Naive thymus-derived CD8-positive, alpha-beta T cell (primary cell): ENCODE measurements at places on chromosomes 5 and 9. TPM values are rescaled to one million over a fixed set of nuclear protein-coding genes. Genes with fewer than 3 reads are reported as not detected.
A peak's percentile ranks its signal among the peaks of the same experiment; 100 is the strongest.

TMEM174 gene
- not detected for total RNA-seq

DNA sequence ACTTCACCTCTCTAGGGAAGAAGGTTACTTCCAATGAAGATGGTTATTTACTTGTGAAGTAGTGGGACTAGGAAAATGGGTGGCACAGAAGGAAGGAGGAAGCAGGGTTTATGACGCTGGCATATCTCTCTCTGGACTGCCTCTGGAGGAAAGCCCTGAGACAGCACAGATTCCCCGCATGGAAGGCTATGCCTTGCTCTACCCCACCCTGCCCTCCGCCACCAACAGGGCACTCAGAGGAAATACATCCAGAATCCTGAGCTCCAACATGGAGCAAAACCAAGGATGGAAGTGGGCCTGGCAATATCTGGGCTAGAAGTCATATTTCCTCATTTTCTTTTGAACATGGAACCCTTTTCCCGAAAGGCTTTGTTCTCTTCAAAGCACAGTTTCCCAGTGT, 346.9 kb downstream of the ZSWIM6 start:
- H3K27ac ChIP-seq = no peak overlapping the region
- H3K36me3 ChIP-seq = no peaks in the 10 kb centered on the region
- DNase-seq = no peak
- no peak overlapping the region for H3K4me3 ChIP-seq

- no peak overlapping the region for H3K4me3 ChIP-seq
- H3K27ac ChIP-seq = no peak overlapping the region
- peaks cover 14% of the 10 kb centered on the region for H3K27me3 ChIP-seq
- no peaks in the 10 kb centered on the region for H3K4me1 ChIP-seq
- H3K36me3 ChIP-seq = no peaks in the 10 kb centered on the region
These were observed 37.1 kb upstream of the GDNF start for GRCh38 chr5:37876943-37877342.

DNA sequence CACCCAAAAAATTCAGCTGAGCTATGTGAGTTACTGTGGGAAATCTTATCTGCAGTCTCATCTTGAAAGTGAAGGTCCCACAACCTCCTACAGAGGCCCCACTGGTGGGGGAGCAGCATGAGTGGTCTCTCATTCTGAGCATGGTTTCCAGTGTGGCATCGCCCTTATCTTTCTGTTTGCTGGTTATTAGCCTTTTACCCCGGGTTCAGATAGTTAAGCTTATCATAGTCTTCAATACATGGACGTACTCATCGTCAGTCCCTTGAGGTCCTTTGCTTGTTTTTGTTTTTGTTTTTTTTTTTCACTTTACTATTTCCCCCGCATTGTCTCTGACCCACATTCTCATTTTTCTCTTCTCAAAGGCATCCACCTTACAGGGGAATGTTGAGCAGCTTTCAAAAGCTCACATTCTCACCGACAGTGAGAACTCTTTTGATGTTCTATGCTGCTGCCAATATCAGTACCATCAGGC, 7.7 kb upstream of the HAVCR2 start:
- no peak overlapping the region for H3K27ac ChIP-seq
- DNase-seq = no peak
- H3K4me3 ChIP-seq = peak overlapping the region; percentile 35

DNA sequence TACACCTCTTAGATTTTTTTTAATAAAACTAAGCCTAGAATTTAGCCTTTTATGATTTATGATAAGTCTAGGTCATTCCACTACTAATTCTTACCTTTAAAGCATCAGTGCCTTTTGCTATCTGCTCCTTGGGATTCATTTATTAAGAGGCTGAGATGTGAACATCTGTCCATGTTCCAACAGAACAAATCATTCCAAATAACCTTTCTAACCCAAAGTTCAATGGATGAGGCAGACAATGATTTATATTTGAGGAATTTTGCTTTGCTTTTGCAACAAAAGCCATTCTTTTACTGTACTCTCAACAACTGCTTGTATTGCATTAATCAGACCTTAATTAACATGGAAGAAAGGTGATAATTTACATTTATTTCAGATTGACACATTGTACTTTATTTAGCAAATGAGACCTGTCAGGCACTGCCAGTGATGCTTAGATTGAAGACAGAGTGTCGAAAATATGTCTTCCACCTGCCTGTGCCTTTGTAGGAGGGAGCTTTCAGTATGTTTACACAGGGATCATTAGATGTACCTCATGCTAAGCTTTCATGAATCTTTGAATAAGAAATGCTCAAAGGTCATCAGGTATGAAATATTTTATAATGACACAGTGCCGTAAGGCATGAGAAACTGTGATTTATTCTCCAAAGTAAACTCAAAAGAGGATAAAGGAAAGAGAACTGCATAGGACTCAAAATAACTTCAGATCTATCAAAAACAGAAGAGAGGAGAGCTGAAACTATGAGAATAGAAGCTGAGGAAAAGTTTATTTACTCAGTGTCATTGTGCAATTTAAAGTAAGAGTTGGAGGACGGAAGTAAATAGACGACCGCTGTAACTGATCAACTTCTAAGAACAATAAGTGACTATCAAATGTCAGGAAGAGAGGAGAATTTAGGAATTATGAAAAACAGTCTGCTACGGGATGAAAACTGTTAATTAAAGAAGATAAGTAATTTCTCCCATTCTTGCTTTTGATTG, 36.7 kb upstream of the IZUMO3 start:
- no peaks in the 10 kb centered on the region for H3K27me3 ChIP-seq
- H3K4me1 ChIP-seq = no peaks in the 10 kb centered on the region
- no peak overlapping the region for H3K4me3 ChIP-seq
- no peak for DNase-seq
- H3K27ac ChIP-seq = no peak overlapping the region
- no peaks in the 10 kb centered on the region for H3K36me3 ChIP-seq

ECSCR gene
- not detected for total RNA-seq

IFNA21 gene
- total RNA-seq = not detected

DNA sequence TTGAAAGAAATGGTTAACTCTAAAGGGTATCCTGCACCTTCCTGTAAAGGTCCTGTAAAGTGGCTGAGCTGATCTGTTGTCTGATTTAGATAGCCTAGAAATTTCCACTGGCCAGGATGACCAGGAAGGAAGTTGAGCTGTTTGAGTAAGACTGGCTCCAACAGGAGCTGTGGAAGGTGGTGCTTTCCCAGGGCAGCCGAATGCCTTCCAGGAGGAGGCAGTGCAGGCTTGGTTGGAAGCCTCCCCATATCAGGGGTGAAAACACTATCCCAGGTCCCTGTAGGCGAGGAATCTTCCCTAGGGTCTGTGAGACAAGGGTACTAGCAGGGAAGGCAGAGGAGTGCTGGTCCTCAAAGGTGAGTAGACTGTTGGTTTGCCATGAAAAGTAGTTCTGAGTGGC, 98.4 kb downstream of the LIX1 start:
- no peaks in the 10 kb centered on the region for H3K36me3 ChIP-seq
- H3K4me3 ChIP-seq = no peak overlapping the region
- H3K27ac ChIP-seq = no peak overlapping the region
- peaks cover 7% of the 10 kb centered on the region for H3K4me1 ChIP-seq
- H3K27me3 ChIP-seq = peaks cover 2% of the 10 kb centered on the region

- peaks cover 3% of the 10 kb centered on the region for H3K4me1 ChIP-seq
- H3K4me3 ChIP-seq = no peak overlapping the region
- H3K27ac ChIP-seq = no peak overlapping the region
- H3K27me3 ChIP-seq = peaks cover 8% of the 10 kb centered on the region
These were observed 413.9 kb downstream of the GADD45G start for GRCh38 chr9:90018688-90019087.

- no peak overlapping the region for H3K4me3 ChIP-seq
- DNase-seq = no peak
- peaks cover 12% of the 10 kb centered on the region for H3K27me3 ChIP-seq
- peaks cover 2% of the 10 kb centered on the region for H3K4me1 ChIP-seq
These were observed 158.6 kb downstream of the GHR start for GRCh38 chr5:42581845-42582244.

SH3RF2 gene
- not detected for total RNA-seq

ZFYVE16 gene
- 27.0 TPM for total RNA-seq

GRCh38 chr5:72543365-72543764, 36.2 kb upstream of the ZNF366 start:
- H3K4me1 ChIP-seq = no peaks in the 10 kb centered on the region
- H3K27me3 ChIP-seq = peaks cover 7% of the 10 kb centered on the region
- no peak overlapping the region for H3K27ac ChIP-seq
- no peak for DNase-seq

DNA sequence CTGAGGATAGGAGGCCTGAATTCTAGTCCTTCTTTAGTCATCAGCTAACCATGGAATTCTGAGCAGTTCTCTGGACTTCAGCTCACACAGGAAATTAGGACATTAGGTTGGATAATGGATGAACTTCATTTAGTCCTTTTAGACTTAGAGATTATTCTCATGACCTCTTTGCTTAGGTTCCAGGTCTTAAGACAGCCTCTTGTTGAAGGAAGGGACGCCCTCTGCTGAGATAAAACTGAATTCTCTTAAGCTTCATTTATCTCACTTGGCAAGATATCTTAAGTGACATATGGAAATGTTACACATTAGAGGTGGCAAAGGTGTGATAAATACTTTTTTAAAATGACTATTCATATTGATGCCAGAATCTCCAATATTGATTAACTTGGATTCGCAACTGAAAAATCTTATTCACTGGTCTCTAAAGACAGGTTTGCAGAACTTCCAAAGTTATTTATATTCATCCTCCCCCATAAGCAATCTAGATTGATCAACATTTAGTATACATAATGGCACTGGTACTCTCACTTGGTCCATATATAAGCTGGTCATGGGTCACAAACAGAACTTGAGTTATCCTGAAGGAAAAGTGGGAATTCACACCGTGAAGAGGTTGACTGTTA, 16.9 kb upstream of the ZNF366 start:
- H3K4me1 ChIP-seq = no peaks in the 10 kb centered on the region
- H3K4me3 ChIP-seq = no peak overlapping the region
- H3K36me3 ChIP-seq = no peaks in the 10 kb centered on the region
- DNase-seq = no peak

DNA sequence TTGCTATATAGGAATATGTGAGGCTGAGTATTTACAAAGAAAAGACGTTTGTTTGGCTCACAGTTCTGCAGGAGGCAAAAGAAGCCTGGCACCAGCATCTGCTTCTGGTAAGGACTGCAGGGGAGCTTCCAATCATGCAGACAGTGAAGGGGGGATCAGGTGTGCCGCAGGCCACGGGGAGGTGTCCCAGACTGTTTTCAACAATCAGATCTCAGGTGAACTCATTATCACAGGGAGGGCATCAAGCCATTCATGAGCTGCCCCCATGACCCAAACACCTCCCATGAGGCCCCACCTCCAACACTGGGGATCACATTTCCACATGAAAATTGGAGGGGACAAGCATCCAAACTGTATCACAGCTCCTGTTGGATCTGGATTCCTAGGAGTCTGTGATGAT, 30.4 kb upstream of the TRIM14 start:
- peaks cover 8% of the 10 kb centered on the region for H3K4me1 ChIP-seq
- H3K27me3 ChIP-seq = no peaks in the 10 kb centered on the region
- H3K27ac ChIP-seq = no peak overlapping the region
- H3K4me3 ChIP-seq = no peak overlapping the region

DNA sequence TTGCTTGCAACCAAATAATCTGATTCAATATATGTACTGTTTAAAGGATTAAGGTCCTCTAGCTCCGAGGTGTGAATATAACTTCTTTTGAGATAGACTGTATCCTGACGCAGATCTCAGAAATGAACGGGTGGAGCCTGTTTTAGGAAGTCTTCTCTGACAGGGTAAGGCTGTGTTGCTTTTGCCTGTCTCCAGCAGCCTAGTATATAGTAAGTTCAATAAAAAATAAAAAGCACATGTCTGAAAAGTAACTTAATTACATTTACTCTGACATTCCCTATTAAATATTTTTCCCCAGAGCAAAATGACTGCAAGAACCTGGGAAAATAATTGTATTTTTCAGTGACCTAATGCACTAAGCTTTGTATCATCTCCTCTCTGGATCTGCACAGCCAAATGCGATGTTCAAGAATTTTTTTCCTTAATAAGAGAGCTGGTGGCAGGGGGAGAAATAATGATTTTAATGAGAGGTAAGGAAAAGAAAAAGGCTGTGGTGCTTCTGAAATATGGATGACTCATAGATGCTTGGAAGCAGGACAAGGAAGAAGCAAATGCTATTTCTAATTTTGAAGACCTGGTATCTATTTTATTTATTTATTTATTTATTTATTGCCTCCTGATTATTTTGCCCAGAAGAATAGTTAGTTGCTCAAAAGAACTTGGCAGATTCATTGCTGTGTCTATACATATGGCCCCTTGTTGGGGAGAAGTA, 7.3 kb downstream of the PPP3R2 start:
- DNase-seq = no peak
- H3K36me3 ChIP-seq = no peaks in the 10 kb centered on the region
- H3K27me3 ChIP-seq = no peaks in the 10 kb centered on the region
- H3K27ac ChIP-seq = no peak overlapping the region
- H3K4me1 ChIP-seq = no peaks in the 10 kb centered on the region

- peak overlapping the region; percentile 52 for H3K27ac ChIP-seq
- DNase-seq = no peak
- no peak overlapping the region for H3K4me3 ChIP-seq
These were observed 54.6 kb upstream of the TCF7 start for GRCh38 chr5:134059758-134060495.

- H3K27ac ChIP-seq = no peak overlapping the region
- no peak for DNase-seq
- H3K4me3 ChIP-seq = no peak overlapping the region
- peaks cover 9% of the 10 kb centered on the region for H3K27me3 ChIP-seq
These were observed 257.9 kb upstream of the NREP start for GRCh38 chr5:112014783-112015395.

DNA sequence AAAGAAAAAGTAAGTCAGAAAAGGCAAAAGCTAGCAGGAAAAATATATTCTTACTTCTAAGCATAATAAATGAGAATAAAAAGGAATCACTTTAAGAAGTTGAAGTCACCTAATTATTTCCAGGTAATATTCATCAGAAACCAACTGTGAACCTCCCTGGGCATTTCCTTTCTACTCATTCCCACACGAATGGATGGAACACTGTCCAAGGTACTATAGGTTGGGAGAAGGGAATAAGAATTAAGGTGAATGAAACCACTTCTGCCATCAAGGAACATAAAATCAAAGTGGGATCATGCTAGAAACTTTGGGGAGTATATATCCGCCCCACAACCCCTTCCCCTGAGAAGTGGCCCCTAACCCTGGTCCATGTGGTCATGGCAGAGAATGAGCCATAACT, 41.6 kb downstream of the PRELID2 start:
- no peak overlapping the region for H3K27ac ChIP-seq
- no peak for DNase-seq
- no peaks in the 10 kb centered on the region for H3K36me3 ChIP-seq
- H3K27me3 ChIP-seq = peaks cover 4% of the 10 kb centered on the region
- H3K4me1 ChIP-seq = no peaks in the 10 kb centered on the region

DNA sequence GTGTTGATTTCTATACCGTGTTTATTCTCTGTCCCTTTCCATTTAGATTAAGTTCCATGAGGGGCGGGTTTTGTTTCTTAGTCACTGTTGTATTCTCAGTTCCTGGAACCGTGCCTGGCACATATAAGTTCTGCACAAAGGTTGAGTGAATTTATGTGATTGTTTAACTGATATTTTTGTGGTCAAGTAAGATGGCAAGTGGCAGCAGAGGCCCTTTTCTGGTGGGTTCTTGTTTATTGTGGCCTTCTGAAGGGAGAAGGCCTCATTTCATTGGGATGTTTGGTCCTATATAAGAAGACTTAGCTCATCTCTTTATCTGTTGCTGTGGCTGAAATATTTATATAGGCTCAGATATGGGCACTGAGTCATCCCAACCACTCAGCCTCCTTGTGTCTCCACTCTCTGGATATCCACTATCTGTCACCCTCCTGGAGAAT, 262.5 kb downstream of the PSAT1 start:
- H3K4me3 ChIP-seq = no peak overlapping the region
- H3K27me3 ChIP-seq = peaks cover 5% of the 10 kb centered on the region
- no peaks in the 10 kb centered on the region for H3K4me1 ChIP-seq
- DNase-seq = no peak
